ENCODE measurements at places on chromosomes 3 and 15. TPM values are rescaled to one million over a fixed set of nuclear protein-coding genes. Genes with fewer than 3 reads are reported as not detected.

OR5K2 gene
- not detected for total RNA-seq

NANOGP8 gene
- total RNA-seq = not detected

SLC24A5 gene
- total RNA-seq = not detected

FBXO40 gene
- 147 TPM for total RNA-seq

FSD2 gene
- total RNA-seq = 48.7 TPM

BCL2A1 gene
- total RNA-seq = 1.1 TPM

HCLS1 gene
- 9.4 TPM for total RNA-seq

MESP1 gene
- 0.86 TPM for total RNA-seq

GPD1L gene
- total RNA-seq = 161 TPM

MBD4 gene
- 18.2 TPM for total RNA-seq

ROBO2 gene
- total RNA-seq = 0.11 TPM

SMCO1 gene
- 28.7 TPM for total RNA-seq

SCAPER gene
- 31.9 TPM for total RNA-seq

LRIG1 gene
- 77.1 TPM for total RNA-seq

CYP1A2 gene
- total RNA-seq = not detected

ZNF80 gene
- total RNA-seq = not detected

GOLGA6L7 gene
- total RNA-seq = not detected

PPP1R14D gene
- total RNA-seq = not detected

GP9 gene
- 0.27 TPM for total RNA-seq

SLC22A13 gene
- 0.22 TPM for total RNA-seq

ALG1L2 gene
- total RNA-seq = not detected

TRMT10C gene
- total RNA-seq = 19.1 TPM

PTX3 gene
- total RNA-seq = 2.2 TPM

ATP10A gene
- 0.94 TPM for total RNA-seq

KNL1 gene
- 0.43 TPM for total RNA-seq

SLC28A1 gene
- total RNA-seq = 0.83 TPM

PTPRG gene
- total RNA-seq = 34.3 TPM

OXTR gene
- total RNA-seq = 0.30 TPM

HIGD2B gene
- total RNA-seq = not detected

TGM5 gene
- not detected for total RNA-seq

CTNNB1 gene
- 171 TPM for total RNA-seq

SYNPR gene
- 0.46 TPM for total RNA-seq

ZFYVE19 gene
- total RNA-seq = 11.0 TPM

ACY1 gene
- total RNA-seq = 20.3 TPM

STIMATE gene
- 11.2 TPM for total RNA-seq

LEKR1 gene
- 0.32 TPM for total RNA-seq

IQCF5 gene
- not detected for total RNA-seq

SETD5 gene
- total RNA-seq = 65.9 TPM

ZNF197 gene
- 13.6 TPM for total RNA-seq

CHAC1 gene
- total RNA-seq = 1.6 TPM

LAMB2 gene
- total RNA-seq = 788 TPM

KCNAB1 gene
- total RNA-seq = 2.5 TPM

MTFMT gene
- 18.4 TPM for total RNA-seq

GABRR3 gene
- total RNA-seq = not detected

RNF111 gene
- total RNA-seq = 25.9 TPM

CRABP1 gene
- not detected for total RNA-seq

HESX1 gene
- total RNA-seq = 0.57 TPM

ACTRT3 gene
- 0.57 TPM for total RNA-seq

CLDND1 gene
- total RNA-seq = 80.8 TPM

ZNF502 gene
- total RNA-seq = 3.9 TPM

ALDH1L1 gene
- total RNA-seq = 26.8 TPM

ALAS1 gene
- 154 TPM for total RNA-seq

ECE2 gene
- total RNA-seq = 0.19 TPM

GOLGA8M gene
- 1.9 TPM for total RNA-seq

GOLGA6B gene
- total RNA-seq = not detected

LRRC34 gene
- total RNA-seq = 2.3 TPM

GOLGA8F gene
- not detected for total RNA-seq

MAPKAPK3 gene
- total RNA-seq = 266 TPM

CPLX3 gene
- 0.67 TPM for total RNA-seq

CPNE9 gene
- total RNA-seq = not detected
